Activated CD8-positive, alpha-beta memory T cell treated with anti-CD3 and anti-CD28 coated beads, Interleukin-2, amount 10 ng/mL, durations not matched to agents 7 days and 5 days (primary cell): ENCODE measurements at places on chromosomes 5 and 9.
A peak's percentile ranks its signal among the peaks of the same experiment; 100 is the strongest.

DNA sequence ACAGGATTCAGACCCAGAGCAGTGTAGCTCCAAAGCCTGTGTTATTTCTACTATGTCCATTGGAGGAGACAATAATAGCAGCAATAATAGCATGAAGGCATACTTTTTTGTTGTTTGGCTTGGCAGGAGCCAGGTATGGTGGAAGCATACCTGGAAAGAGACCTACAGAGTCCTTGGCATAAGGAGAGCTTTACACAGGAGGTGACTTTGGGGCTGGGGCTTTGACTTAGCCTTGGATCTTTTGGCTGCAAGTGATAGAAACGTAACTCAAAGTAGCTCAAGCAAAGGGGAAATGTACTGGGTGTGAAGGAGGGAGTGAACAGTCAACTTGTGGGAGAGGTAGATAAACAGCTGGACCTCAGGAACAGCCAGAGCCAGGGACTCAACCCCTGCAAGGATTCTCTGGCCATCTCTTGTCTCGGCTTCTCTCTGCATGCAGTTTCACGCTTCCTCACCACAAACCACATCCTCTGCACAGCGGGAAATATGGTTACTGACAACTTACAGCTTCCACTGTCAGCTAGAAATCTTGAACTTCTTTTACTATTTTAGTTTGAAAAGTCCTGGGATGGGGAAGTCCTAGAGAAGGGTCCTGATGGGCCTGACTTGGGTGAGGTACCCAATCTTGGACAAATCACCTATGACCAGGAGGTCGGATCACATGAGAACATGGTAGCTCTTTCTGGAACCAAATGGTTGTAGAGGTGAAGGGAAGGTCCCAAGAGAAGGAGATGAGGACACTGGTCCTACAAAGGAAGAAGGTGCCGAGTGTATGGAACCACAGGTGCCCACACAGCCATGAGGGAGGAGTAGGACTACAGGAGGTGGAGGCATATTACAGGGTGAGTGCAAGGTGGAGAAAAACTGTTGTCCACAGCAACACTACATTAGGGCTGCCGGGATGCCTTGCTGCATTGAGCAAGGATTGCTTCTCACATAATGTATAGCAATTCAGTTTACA is 47.0 kb upstream of the TGFBR1 start:
- H3K27me3 ChIP-seq = no peaks in the 10 kb centered on the region
- H3K4me1 ChIP-seq = peaks cover 73% of the 10 kb centered on the region
- H3K36me3 ChIP-seq = peaks cover 28% of the 10 kb centered on the region
- H3K27ac ChIP-seq = peak overlapping the region; percentile 92

GRCh38 chr5:118531276-118531675 is 457.1 kb downstream of the DTWD2 start:
- DNase-seq = no peak
- H3K27ac ChIP-seq = no peak overlapping the region
- H3K4me3 ChIP-seq = no peak overlapping the region
- no peaks in the 10 kb centered on the region for H3K36me3 ChIP-seq
- no peaks in the 10 kb centered on the region for H3K27me3 ChIP-seq

GRCh38 chr5:134560698-134561097 is 35.2 kb downstream of the JADE2 start:
- H3K27ac ChIP-seq = no peak overlapping the region
- DNase-seq = no peak
- peaks cover 37% of the 10 kb centered on the region for H3K36me3 ChIP-seq
- H3K4me3 ChIP-seq = no peak overlapping the region
- H3K4me1 ChIP-seq = peaks cover 11% of the 10 kb centered on the region

DNA sequence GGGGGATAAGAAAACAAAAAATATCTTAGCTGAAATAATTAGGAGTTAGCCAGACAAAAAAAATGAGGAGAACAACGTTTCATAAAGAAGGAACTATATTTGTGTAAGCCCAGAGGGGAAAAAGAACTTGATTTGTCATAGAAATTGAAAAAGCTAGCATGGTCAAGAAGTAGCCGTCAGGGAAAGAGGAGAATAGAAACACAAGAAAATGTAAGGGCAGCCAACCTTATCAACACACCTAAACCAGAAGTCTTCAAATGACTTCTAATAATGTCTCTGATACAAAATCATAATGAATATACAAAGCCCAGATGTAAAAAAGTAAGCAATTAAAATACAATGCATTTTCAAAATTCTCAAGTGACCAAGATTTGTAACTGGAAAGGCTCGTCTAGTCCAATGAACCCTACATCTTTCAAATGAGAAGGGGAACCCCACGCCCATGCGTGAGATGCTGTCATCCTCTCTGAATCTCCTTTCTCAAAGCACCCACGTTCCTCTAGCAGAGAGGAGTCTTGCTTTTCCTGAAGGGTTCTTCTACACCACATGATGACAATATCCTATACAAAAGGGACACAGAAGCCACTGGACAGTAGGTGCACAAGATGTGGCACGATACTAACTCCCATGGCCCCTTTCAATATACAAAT is 103.7 kb downstream of the ARL15 start:
- H3K36me3 ChIP-seq = no peaks in the 10 kb centered on the region
- H3K4me1 ChIP-seq = no peaks in the 10 kb centered on the region
- H3K4me3 ChIP-seq = no peak overlapping the region
- H3K27ac ChIP-seq = no peak overlapping the region
- no peaks in the 10 kb centered on the region for H3K27me3 ChIP-seq
